ENCODE measurements at places on chromosomes 11 and 22.

DNA sequence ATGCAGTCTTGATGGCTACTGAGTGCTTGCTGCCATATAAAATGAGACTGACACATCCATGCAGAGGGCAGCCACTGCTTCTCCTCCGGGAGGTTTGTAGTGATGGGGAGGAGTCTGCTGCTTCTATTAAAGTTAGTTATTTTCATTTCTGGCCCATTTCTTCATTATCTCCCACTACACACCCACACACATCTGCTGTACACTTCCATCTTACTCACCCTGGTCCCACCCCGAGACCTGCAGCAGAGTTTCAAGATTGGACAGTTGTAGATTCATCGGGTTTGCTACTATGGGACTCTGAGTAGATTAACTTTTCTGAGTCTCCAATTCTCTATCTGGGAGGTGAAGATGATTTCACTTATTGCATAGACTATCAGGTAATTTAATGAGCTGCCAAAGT, 176.2 kb upstream of the SNX19 start:
- no peak for DNase-seq

DNA sequence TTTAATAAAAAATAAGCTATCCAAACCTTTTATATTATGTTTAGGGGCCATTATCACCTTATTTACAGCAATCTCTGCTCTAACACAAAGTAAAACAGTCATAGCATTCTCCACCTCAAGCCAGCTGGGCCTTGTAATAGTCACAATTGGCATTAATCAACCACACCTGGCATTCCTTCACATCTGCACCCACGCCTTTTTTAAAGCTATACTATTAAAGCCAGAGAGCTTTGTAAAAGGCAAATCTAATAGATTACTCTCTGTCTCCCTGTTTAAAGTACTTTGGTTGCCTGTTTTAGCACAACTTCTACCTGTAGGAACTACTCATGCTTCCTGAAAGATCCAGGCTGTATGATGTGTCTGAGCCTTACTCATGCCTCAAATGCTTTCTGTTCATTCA, 113.1 kb downstream of the CSNK2A3 start:
- DNase-seq, result no peak

GRCh38 chr22:46053563-46054090, 76.7 kb upstream of the WNT7B start:
- DNase-seq, result peak; percentile 64

DNA sequence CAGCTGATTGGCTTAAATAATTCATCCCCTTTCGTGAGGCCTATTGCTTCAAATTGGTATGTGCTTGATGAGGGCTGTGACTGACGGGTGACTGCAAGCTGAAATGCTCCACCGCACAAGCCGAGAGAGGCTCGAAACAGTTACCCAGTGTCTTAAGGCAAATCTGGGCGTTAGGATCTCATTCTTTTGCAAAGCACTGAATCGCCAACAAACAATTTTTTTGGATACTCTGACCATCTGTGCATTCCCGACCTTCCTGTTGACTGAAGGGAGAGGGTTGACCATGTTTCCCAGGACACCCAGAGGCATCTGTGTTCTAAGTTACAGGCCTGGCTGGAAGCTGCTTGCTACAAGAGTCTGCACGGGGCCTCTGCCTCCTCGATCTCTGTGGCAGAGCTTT, 32.1 kb downstream of the CACNG2 start:
- no peak for DNase-seq

GRCh38 chr11:125923633-125924032, 19.3 kb downstream of the DDX25 start:
- DNase-seq, result no peak

GRCh38 chr11:13105237-13105844, 96.2 kb downstream of the RASSF10 start:
- DNase-seq, result no peak

- DNase-seq, result no peak
Measured at GRCh38 chr11:111283945-111284481, 14.3 kb upstream of the POU2AF3 start.

GRCh38 chr22:44067901-44068300, 43.8 kb downstream of the PARVB start:
- no peak for DNase-seq

DNA sequence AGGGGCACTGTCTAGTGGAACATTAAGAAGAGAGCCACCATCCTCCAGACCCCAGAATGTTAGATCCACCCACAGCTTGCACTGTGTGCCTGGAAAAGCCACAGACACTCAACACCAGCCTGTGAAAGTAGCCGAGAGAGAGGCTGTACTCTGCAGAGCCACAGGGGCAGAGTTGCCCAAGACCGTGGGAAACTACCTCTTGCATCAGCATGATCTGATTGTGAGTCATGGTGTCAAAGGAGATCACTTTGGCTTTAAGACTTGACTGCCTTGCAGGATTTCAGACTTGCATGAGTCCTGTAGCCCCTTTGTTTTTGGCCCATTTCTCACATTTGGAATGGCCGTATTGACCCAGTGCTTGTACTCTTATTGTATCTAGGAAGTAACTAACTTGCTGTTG, 115.9 kb upstream of the CCDC179 start:
- no peak for DNase-seq

GRCh38 chr22:49204599-49205482, 622.8 kb downstream of the BRD1 start:
- DNase-seq, result no peak
